Posterior vena cava (tissue), 2 donors: ENCODE measurements at places on chromosomes 1 and 21.

GRCh38 chr1:58363585-58363984, 182.9 kb downstream of the OMA1 start:
- DNase-seq = no peak

DNA sequence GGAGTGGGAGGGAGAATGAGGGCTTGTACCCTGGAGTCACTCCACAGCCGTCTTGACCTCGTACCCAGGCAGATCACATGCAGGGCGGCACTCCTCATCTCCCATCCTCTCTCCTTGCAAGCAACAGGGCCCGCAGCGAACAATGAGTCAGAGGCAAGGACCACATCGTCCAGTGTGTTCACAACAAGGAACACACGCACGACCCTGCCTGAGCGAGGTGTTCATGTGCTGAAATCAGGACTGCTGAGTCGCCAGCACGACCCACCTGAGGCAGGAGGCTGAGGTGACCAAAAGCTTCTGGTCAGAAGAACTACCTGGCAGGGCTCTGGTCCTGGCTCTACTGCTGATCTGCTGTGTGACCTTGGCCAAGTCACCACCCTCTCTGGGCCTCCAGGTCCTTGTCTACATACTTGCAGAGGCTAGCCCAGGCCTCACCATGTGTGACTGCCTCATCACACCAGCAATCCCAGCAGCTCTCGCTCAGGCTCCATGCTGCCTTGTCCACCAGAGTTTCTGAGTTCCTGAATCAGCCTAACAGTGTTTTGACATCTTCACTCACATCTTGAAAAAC, 78.0 kb downstream of the SSBP3 start:
- no peak for DNase-seq

DNA sequence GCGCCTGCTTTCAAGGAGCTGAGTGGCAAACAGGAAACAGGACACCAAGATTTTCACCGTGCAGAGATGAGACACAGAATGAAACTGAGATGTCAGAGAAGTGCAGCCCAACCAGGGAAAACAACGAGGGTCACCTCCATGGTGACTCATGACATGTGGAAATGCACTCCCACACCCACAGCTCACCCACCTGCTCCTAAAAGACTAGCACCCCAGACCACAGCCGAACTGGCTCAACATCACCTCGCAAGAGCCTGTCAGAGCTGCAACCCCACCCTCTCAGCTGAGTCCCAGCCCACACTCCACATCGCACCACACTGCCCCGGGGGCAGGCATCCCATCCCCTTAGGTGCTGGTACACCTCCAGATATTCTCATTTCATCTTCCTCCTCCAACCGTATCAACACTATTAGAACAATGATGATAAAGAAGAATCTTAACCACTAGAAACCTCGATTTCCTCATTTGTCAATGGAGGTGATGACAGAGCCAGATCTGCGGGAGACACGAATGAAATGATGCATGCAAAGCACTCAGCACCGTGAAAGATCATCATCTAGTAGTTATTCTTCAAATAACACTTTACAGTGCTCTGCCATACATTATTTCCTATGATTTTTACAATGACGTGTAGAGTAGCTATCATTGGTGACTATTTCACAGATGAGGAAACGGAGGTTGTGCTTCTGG, 103.2 kb downstream of the DMRTB1 start:
- DNase-seq = peak; percentile 23

GRCh38 chr1:33182401-33182841, 578 bp upstream of the TRIM62 start:
- DNase-seq = no peak

GRCh38 chr1:18578271-18578670, 52.4 kb upstream of the PAX7 start:
- peak; percentile 29 for DNase-seq

- DNase-seq = no peak
Measured at GRCh38 chr1:156146769-156147405, 6.5 kb upstream of the SEMA4A start.
